ENCODE measurements at places on chromosomes 7 and 10. TPM values are rescaled to one million over a fixed set of nuclear protein-coding genes. Genes with fewer than 3 reads are reported as not detected.

GRCh38 chr10:86091216-86091615, 275.4 kb downstream of the GRID1 start:
- no peak for DNase-seq

GRCh38 chr10:60572511-60573194, 183.0 kb upstream of the ANK3 start:
- DNase-seq: no peak

DNA sequence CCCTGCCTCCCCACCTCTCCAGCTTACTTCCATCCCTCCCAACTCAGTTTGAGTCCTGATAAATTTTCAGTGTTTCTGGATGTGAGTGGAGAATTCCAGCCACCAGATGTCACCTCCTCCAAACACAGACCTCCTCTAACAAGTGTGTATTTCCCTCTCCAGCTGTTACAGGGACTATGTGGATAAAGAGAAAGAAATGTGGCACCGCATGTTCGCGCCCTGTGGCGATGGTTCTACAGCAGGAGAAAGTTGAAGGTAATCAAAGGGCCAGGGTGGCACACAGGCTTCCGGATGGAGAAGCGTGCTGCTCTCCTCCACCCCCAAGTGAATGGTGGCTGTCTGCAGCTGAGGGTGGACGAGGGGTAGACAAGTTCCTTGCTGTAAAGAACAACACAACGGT, 14.7 kb downstream of the FKBP6 start:
- no peak for DNase-seq

The GIMAP4 gene
- total RNA-seq: 63.4 TPM

The GPNMB gene
- 0.59 TPM for total RNA-seq

The OR2A42 gene
- total RNA-seq: under 0.01 TPM

Data from pulmonary artery endothelial cell (primary cell).